NCI-H1436 treated with DMSO at 0.1 percent for 48 hours (cell line): ENCODE measurements at places on chromosomes 6 and 20.

DNA sequence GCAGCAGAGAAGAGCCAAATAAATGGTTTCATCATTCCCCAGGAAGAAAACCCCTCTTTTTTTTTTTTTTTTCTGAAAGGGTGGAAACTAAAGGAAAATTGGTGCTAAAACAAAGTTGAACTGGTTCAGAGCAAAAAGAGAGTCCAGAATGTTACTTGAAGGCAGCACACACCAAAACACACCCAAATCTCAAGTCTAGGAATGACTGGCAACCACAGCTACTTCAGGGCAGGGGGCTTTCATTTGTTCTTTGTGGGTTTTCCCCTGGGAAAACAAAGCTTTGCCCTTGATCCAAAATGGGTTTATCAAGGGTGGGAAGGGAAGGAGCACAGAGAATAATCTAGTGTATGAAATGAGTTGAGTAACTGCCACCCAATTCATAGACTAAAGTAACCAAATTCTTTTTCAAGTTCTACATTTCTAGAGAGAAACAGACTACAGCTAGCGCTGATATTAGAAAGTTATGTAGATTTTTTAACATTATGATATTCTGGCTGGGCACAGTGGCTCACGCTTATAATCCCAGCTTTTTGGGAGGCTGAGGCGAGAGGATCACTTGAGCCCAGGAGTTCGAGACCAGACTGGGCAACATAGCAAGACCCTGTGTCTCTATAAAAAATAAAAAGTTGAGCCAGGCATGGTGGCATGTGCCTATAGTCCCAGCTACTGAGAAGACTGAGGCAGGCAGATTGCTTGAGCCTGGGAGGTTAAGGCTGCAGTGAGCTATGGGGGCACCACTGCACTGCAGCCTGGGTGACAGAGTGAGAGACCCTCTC, 119.8 kb downstream of the NFATC2 start:
- no peak for DNase-seq

GRCh38 chr6:20349225-20349624, 52.5 kb upstream of the E2F3 start:
- no peak for DNase-seq

DNA sequence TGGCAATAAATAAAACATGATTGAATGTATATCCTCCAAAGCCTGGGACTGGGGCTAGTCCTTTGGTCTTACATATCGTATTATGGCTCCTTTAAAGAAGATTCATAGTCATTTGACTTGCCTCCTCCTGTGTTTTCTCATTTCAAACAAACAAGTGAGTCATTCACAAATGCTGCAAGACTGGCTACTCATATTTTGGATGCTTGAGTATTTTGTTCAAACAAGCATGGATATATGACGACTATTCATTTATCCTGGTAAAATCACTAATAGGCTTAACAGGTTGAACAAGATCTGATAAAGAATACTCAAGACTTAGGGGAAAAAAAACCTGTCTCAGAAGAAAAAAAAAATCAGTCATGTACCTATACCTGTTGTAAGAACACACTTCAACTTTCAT, 111.1 kb upstream of the CCDC28A start:
- DNase-seq, result no peak

GRCh38 chr6:10412461-10413261, 2.2 kb downstream of the TFAP2A start:
- DNase-seq, result no peak

- no peak for DNase-seq
These were observed 58.7 kb upstream of the RNF24 start for GRCh38 chr20:4073852-4074741.

GRCh38 chr6:36418558-36418957, 24.1 kb downstream of the PXT1 start:
- DNase-seq, result no peak

GRCh38 chr6:158256746-158257424, 55.4 kb upstream of the TULP4 start:
- DNase-seq, result no peak

DNA sequence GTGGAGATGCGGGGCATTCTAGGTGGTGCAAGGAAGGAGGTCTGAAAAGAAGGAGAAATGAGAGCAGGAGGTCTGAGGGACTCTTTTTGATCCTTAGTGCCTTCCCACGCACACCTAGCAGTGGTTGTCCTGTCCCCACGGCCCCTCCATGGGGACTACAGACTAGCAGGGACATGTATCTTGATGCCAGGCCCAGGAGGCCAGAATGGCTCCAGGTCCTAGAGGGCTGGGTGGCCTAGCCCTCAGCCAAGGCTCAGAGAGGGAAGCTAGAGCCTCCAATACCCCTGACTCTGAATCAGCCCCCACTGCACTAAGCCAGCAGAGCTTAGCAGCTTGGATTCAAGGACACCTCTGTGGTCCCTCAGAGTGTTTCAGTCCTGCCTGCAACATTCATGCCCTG, 16.7 kb upstream of the BLCAP start:
- DNase-seq, result no peak
